Stimulated activated CD8-positive, alpha-beta memory T cell treated with anti-CD3 and anti-CD28 coated beads, Interleukin-4, amount 100 ng/mL, for 4 hours (primary cell): ENCODE measurements at places on chromosomes 5 and 9.

- no peak for DNase-seq
Measured at GRCh38 chr5:95403996-95404395, 12.8 kb downstream of the FAM81B start.

DNA sequence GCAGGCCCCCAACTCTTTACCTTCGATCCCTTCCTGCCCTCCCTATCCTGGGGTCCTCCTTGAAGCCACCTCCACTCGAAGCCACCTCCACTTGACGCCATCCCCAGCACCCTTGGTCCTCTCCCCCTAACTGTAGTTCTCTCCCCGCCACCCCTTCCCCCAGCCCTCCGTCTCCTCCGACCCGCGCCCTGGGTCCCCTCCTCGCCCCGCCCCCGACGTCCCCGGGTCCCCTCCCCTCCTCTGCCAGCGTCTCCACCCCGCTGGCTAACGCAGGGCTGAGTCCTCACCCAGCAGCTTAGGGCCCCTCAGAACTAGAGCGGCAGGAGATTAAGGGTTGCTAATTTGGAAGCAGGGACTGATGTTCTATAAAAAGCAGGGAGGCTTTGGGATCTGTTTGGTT is 30.6 kb upstream of the ANKRD33B start:
- no peak for DNase-seq

DNA sequence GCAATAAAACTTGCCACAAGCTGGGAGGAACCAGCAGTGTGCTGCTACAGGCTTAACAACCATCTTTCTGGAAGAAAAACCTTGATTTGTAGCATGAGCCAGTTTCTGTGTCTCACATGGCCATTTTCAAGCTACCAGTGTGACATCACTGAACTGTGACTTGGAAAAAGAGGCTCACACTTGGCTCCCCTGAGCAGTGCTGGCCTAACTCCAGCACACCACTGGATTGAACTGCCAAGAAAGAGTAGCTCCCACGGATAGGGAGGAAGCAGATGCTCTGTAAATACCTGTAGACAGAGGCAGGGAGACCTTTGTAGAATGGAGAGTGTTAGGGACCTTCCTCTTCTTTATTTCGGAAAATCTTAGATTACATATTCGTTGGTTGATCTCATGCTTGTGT is 197.9 kb downstream of the SH3GL2 start:
- DNase-seq, result no peak

DNA sequence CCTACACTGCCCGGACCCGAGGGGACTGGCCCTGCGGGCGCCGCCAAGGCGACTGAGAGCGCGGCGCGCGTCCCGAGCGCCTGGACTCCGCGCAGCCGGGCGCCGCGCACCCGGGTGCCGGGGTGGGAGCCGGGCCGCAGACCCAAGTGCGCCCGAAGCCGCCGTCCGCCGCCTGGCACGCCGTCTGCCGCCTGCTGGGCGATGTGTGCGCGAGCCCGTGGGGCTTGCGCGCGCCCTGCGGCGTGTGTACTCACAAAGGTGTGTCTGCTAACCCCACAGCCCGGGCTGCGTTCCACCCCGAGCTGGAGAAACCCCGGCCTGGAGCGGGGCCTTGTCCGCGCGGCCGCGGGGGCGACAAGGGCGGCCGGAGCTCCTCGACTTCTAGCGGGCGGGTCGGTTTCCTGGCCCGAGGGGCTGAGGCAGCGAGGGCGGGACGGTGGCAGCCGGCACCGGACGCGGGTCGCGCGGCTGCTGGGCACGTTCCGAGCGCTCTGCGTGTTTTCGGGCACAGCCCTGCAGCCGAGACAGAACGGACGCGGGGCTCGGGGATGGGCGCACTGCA is 1.1 kb upstream of the ZSWIM6 start:
- DNase-seq, result no peak

DNA sequence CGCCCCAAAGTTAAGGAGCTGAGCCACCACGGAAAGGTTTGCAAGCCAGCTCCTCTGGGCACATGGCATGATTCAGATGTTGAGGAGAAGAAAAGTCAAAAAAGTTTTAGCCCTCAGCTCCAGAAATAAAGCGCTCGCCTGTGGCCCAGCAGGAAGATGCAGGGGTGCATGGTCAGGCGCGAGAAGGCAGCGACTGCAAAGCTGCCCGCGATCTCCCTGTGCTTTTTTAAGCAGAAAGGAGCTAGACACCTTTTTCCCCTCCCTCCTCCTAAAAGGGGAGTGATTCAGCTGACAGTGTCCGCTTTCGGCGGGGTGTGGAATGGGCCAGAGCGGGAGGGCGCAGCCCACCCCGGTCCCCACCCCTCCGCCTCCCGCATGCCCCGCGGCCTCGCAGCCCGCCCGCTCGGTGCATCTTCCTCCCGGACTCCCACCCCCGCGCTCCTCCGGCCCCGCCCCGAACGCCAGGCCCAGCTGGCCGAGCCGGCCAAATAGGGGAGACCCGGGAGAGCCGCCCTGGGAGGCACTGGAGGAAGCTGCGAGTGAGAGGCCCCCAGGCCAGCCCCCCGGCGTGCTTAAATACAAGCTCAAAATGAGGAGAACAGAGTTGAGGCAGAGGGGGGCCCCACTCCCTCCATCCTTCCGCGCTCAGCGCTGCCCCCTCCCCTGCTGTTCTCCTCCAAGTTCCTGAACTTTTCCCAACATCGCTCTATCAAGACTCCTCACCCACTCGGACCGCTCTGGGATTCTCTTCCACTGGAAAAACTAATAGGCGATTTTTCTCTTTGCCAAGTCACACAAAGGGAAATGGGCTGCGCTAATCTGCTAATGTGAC is at the start of gene ADAMTS12:
TSS of gene ADAMTS12 (minus strand) at position 203 of the 832 bp plus-strand sequence. CDS start at position 69, 134 bp downstream.
- no peak for DNase-seq

DNA sequence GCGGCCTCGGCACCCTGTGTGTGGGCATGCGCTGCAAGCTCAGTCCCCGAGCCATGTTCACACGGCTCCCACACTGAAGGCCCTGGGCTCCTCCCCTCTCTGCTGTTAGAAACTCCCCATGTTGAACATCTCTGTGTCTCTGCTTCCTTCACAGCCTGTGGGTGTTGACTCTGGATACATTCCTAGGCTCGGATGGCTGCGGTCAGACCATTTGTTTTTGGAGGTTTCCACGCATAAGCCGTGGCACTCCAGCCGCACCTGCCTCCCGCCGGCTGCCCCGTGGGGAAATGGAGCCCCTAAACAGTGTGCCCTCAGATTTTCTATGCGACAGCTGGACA is 31.2 kb upstream of the LRRC14B start:
- no peak for DNase-seq
